Midbrain (tissue), 1 donor: ENCODE measurements at places on chromosomes 2 and 18.

GRCh38 chr18:3624935-3625741 lies 175.2 kb downstream of the TGIF1 start:
- no peak for DNase-seq

- DNase-seq = no peak
Measured at GRCh38 chr2:18123211-18123570, 244.7 kb downstream of the KCNS3 start.

- no peak for DNase-seq
Measured at GRCh38 chr2:28495551-28496250, at the start of gene PLB1. TSS of gene PLB1 (plus strand) at chr2:28496060. CDS start at chr2:28496115, 55 bp downstream.

GRCh38 chr2:218406949-218407618 lies 7.4 kb downstream of the CTDSP1 start:
- DNase-seq = peak; percentile 40

- DNase-seq = no peak
Measured at GRCh38 chr2:239531456-239532241, 130.8 kb upstream of the HDAC4 start.

DNA sequence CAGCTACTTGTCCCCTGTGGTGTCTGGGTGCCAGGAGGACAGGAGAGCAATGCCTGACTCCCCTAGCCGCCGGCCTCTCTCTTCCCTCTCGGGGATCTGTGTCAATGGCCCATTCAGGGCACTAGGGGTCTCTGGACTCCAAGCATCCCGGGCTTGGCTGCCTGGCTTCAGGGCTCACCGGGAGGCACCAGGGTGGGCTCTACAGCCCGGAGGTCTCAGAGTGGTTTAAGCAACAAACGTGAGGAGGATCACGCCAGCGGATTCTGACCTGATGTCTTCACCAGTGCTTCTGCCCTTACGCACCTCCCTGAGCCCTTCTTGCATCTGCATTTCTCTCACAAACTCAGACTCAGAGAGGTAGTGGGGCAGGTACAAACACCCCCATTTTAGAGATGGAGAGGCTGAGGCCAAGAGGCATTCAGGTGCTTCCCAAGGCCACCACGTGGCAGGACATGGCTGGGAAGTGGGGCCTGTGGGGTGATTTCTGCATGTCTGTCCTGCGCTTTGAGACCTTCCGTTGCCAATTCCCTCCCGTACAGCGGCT lies 243.0 kb downstream of the CELF4 start:
- no peak for DNase-seq

DNA sequence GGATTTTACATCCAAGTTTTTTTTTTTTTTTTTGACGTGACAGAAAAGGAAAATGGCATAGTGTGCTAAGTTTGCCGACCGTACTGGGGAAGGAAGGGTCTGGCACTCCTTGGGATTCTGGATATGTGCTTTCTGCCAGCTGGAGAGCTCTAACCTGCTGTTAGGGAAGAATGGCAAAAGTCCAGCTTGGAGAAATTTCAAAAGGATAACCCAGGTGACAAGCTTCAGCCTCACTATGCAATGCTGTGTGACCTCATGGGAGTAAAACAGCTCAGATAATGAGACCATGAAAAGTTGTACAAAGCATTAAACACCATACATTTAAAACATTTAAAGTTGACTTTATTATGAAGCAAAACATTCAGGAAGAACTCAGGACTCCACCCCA lies 10.3 kb upstream of the GPR45 start:
- DNase-seq = no peak

- no peak for DNase-seq
Measured at GRCh38 chr2:236743039-236743920, 173.7 kb downstream of the ACKR3 start.

DNA sequence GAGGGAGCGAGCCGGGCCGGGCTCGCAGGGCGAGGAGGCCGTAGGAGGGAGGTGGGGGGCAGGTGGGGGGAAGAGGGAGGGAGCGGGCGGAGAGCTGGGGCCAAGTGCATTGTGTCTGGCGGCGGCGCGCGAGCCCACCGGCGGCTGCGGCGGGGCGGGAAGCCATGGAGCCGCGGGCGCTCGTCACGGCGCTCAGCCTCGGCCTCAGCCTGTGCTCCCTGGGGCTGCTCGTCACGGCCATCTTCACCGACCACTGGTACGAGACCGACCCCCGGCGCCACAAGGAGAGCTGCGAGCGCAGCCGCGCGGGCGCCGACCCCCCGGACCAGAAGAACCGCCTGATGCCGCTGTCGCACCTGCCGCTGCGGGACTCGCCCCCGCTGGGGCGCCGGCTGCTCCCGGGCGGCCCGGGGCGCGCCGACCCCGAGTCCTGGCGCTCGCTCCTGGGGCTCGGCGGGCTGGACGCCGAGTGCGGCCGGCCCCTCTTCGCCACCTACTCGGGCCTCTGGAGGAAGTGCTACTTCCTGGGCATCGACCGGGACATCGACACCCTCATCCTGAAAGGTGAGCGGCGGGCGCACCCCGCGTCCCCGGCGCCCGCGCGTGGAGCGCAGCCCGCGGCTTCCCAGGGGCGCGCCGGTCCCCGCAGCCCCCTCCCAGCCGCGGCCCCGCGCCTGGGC lies at the start of gene TMEM178A:
Gene TMEM178A (plus strand): TSS at position 107 of the 680 bp plus-strand sequence. CDS start 58 bp downstream, at position 165.
- no peak for DNase-seq

- no peak for DNase-seq
Measured at GRCh38 chr2:222525811-222526210, 101.5 kb downstream of the SGPP2 start.

DNA sequence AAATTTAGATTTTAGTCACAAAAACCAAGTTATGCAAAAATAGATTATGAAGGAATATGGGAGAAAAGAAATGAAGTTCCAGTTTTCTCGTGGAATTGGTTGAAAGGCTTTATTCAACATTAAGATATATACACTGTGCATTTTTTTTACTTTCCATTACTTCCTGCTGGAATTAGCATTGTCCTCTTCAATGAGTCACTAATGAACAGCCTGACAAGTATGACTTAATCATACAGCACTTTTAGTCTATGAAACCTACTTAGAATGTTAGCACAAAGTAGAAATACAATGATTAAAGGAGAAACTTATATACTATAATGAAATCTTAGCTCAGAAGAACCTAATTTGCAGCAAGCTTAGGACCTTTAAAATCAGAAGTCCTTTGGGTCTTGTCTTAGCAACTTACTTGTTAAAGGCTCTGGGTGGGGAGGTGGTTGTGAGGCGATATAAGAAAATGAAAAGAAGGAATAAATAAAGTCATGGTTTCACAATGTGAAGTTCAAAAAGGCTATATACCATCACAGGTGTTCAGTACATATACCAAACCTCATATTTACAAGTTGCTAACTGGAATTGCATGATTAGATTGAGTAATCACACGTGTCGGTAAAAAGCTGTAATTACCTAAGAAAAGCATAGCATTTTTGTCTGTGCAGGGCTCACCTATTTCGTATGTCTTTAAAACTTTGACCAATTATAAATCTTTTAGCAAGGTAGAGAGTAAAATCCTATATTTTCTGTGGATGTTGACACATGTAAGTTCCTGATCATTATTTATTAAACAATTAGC lies 236.8 kb downstream of the CAMKMT start:
- DNase-seq = no peak

DNA sequence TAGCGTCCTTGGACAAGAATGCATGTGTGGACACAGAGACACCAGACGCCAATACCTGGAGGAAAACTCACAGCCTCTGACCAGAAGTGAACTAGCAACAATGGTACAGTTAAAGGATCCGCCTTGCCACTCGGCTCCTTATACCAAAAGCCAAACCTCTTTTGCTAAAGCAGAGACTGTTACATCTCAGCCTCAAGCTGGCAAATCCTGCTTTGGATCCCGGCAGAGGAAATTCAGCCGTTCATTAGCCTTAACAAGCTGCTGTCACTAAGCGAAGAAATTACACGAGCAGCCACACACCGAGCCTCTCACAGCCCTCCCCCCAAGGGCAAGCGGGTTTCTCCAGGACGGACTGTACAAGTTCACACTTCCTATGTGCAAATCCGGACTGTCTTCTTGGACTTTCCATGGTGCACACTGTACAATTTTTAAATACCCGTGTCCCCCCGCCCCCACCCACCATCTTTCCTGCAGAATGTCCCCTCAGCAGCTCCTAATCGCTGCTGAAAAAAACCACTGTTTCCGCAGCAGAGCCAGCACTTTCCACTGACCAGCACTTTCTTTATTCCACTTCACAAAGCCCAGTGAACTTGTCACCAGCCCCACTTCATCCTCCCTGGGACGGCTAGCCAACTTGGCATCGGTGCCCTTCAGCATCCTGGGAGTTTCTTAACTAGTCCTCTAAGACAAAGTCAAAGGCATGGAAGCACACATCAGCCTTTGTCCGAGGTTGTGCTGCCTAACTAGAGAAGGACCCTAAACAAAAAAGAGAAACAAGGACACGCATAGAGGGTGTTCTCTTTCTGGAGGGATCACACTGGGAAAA lies 1.5 kb downstream of the KLF7 start:
- peak; percentile 85 for DNase-seq

DNA sequence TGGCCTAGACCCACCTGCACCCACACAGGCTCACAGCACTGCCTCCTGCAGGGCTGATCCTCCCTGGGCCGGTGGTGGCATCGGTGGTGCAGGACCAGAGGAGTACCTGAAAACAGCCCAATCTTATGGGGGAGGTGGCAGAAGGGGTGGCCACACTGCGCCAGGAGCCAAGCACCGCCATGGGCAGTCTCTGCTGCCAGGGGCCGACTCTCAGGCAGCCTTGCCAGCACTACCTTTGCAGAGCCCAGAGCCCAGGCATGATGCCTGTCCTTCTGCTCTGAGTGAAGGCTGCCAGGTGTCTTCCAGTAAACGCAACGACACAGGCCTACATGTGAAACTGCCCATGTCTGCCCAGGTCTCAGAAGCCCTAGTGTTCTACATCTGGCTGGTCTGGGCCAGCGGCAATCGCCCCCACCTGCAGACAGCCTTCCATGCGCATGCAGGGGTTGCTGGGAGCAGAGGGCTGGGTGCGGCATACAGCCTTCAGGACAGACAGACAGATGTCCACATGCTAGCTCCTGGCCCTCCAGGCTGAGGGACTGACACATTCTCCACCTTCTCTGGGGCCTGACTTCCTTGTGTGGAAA lies 6.8 kb downstream of the HS6ST1 start:
- no peak for DNase-seq

GRCh38 chr2:88561646-88562388 lies 65.4 kb downstream of the EIF2AK3 start:
- no peak for DNase-seq

GRCh38 chr18:22816266-22817176 lies 116.6 kb upstream of the RBBP8 start:
- DNase-seq = no peak

GRCh38 chr2:240461471-240462072 lies 26.1 kb downstream of the GPC1 start:
- DNase-seq = no peak

DNA sequence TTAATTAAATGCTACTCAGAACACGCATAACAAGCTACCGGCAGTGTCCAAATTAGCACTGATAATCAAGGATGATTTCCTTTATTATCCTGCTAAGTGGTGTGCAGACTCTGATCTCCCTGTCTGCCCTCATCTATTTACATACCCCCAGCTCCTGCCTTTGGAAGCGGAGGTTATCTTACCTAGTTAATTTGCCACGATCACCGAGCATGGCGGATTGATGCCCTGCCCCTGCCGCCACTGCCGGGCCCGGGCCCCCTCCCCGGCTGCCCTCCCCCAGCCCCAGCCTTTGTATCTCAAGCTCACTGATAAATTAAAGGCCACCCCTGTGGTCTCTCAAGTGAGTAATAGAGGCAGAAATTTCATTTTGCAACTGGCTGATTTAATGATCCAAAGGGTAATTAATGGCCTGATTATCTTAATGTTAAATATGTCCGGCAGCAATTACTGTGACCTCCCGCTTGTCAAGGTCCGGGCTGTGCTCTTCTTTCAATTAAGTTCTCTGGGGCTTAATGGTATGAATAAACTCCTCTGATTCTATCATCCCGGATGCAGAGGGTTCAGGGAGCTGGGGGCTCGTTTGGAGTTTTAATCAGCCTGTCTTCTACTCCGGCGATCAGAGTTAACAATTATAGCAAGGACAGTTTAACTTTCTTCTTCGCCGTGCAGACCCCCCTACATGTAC lies 113.4 kb downstream of the GBX2 start:
- DNase-seq = no peak

DNA sequence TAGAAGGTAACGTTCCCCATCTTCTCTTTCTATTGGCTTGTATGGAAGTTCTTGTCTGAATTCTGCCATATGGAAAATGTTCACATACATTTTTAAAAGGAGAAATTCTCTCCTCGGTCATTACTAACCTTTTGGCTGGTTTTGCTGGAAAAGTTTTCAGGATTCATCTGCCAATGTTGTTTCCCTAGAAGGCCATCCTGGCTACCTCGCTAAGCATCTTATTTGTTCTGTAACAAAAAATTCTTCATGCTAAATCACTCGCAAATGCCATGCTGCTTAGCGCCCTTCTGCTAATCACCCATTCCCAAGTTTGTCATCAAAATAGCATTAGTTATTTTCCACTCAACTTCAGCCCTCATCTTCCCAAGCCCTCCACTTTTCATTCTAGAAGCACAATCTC lies 262.0 kb downstream of the SLC8A1 start:
- no peak for DNase-seq

- no peak for DNase-seq
Measured at GRCh38 chr18:54647176-54647575, 56.1 kb downstream of the DYNAP start.

- DNase-seq = no peak
Measured at GRCh38 chr18:49926106-49926745, 112.9 kb upstream of the ACAA2 start.

GRCh38 chr2:186848873-186849578 lies at the start of gene ZSWIM2:
TSS of gene ZSWIM2 (minus strand) at chr2:186849170. CDS start at chr2:186849130, 40 bp downstream.
- DNase-seq = peak; percentile 39

- DNase-seq = no peak
Measured at GRCh38 chr2:45845566-45845965, 194.1 kb downstream of the PRKCE start.

DNA sequence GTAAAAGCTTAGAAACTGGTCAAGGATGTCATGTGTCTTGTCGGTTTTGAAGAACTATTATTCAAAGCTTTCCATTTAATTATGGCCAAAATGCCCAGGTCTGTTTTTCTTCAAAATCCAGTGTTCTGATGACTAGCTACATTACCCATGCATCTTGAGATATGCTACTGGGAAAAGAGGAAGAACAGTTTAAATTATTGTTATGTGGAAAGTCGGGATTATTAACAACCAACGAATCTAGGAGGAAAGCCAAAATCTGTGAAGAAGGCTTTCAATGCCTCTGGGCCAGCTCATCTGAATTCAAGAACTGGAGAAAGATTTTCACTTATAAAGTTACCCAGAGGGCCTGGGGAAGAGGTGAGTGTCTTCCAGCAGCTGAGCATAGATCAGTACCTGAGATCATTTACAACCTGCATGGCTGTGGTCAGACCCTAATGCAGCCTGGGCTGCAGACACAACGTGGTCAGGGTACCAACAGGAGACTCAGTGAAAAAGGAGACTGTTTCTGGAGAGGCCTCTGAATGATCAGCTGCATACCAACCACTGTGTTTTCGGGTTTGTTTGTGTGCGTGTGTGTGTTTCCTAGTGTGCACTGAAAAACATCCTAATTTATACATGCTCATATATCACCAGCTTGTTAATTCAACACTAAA lies 308.5 kb downstream of the NRXN1 start:
- peak; percentile 57 for DNase-seq

DNA sequence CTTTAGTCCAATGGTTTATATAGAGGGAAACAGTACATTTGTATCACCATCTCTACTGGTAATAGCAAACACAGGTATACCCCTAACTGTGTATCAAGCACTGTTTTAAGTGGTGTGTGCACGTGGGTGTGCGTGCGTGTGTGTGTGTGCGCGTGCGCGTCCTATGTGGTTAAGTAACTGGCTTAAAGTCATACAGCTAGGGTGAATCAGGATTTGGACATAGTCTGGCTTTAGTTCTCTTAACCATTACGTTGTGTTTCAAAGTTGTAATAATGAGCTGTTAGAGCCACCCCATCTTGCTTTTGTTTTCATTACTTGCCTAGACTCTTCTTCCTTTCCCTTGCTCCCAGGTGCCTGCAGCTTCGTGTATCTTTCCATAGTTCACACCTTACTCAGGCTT lies 2.1 kb downstream of the HADHB start:
- no peak for DNase-seq
